Activated CD4-positive, alpha-beta T cell treated with anti-CD3 and anti-CD28 coated beads, Interleukin-2, Interleukin-6, amounts not matched to agents 100 ng/mL and 50 ng/mL, durations not matched to agents 16 hours and 8 hours (primary cell): ENCODE measurements at places on chromosomes 6 and 20.

- no peak for DNase-seq
Measured at GRCh38 chr6:98695091-98695801, 139.1 kb upstream of the POU3F2 start.

DNA sequence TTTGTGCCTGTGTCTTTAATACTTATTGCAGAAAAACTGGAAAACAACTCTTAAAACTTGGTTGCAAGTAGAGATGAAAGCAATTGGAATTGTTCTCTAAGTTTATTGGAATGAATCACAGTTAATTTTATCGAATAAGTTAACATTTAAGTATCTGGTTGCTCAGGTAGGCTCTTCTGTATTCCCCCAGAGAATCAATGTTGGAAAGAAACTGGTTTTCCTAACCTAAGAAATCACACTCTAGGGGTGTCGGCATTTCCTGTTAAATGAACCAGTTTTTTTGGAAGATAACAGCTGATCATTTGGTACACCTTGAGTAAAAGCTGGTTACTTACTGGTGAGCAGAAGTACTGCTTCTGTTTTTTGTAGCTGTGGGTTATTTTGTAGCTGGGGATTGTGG lies 5.2 kb downstream of the TFAP2C start:
- DNase-seq: no peak

DNA sequence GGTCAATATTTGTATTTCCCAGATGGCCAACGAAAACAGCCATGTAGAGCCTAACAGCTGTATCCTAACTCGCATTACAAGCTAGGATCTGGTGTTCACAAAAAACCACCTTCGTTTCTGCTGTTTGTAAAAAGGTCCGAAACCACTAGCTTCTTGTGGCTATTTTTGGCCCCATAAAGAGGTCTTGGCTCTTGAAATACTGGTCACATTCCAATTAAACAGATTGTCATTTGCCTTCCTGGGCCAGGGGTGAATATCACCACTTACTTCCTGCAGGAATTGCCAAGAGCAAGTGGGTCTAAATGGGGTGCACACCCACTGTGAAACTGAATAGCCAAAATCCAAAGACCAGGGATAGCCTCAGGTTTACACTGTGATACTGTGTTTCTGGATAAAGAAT lies 48.2 kb downstream of the TSHZ2 start:
- no peak for DNase-seq

DNA sequence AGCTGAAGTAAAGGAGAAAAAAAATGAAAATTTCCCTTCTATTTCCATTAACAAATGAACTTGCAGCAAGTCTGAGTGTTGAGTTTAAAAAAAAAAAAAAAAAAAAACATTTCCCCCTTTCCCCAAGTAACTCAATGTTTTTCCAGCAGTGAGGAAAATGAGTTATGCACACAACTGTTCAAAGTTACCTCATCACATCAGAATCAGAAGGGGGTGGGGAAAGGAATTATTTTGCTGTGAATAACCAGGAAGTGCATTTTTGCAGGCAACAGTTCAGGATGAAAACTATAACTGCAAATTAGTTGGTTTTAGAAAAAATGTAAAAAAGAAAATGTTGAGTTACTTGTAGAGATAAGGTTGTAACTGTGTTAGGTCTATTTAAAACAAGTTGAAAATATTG lies 568.9 kb upstream of the CITED2 start:
- DNase-seq: no peak

GRCh38 chr6:6285679-6286078 lies 34.8 kb downstream of the F13A1 start:
- no peak for DNase-seq

DNA sequence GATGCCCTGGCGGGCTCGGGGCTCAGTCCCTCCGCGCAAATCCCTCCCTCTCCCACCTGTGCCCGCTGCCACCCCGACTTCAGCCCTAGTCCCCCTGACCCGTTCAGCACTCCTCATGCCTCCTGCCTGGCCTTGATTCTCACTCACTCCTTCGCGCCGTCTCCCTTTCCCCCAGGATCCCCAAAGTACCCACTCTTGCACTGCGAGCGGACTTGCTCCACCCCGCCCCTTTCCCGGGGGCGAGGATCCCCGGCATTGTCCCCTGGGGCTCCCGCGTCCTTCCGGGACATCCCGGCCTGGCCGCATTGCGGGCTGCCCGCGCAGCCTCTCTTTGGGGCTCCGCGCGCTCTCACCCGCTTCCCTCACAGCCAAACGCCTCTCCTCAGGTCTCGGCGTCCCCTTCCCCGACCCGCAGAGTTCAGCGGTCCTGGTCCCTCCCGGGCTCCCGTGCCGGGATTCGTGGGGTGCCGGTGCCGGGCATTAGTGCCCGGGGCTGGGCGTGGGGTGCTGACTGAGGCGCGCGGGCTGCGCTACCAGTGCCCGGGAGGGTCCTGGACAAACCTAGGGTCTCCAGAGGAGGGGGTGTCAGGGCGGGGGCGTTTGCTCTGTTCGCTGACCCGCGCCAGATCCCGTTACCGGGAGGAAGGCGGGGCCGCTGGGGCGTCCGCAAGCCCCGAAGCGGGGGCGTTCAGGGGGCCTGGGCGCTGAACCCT lies 45.5 kb upstream of the SUPT3H start:
- peak; percentile 58 for DNase-seq
